ENCODE measurements at places on chromosomes 3 and 15.

GRCh38 chr3:111385971-111386495 lies 156.0 kb upstream of the CD96 start:
- DNase-seq, result no peak

DNA sequence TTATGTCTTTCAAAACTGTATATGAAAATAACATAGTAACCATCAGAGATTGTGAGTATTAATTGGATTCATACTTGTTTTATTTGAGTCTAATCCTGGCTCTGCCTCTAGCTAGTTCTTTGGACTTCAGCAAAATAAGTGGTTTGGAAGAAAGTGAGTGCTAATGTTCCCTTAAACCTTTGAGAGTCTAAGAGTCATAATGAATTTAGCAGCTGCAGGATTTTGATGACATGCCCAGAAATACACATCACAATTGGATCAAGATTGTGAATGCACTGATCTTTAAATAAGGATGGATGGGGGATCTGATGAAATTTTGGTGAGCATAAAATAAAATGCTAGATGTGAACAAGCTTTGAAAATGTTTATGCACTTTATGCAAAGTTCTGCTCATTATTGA lies 79.9 kb upstream of the FAM98B start:
- DNase-seq, result no peak

DNA sequence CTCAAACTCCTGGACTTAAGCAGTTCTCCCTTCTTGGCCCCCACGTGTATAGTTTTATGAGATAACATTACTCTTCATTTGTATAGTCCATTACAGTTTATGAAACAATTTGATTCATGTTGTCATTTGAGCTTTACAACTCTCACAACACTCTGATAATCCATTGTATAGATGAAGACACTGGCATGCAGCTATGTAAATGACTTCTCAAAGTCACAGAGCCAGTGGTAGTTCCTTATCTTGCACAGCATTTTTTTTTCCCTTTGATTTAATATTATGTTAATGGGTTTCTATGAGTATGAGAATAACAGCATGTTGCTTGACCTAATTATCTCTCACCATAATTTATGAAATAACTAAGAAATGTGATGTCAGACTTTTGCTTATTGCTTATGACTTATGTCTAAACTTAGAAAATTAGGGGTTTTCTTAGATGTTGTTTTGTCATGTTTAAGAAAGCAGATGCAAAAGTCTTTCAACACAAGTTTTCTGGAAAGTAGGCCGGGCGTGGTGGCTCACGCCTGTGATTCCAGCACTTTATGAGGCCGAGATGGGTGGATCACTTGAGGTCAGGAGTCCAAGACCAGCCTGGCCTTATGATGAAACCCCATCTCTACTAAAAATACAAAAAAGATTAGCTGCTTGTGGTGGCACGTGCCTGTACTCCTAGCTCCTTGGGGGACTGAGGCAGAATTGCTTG lies 13.3 kb downstream of the VPS8 start:
- DNase-seq, result no peak

GRCh38 chr3:31067004-31067403 lies 172.5 kb upstream of the GADL1 start:
- no peak for DNase-seq

- DNase-seq, result no peak
Measured at GRCh38 chr3:84600703-84601225, 358.0 kb upstream of the CADM2 start.

DNA sequence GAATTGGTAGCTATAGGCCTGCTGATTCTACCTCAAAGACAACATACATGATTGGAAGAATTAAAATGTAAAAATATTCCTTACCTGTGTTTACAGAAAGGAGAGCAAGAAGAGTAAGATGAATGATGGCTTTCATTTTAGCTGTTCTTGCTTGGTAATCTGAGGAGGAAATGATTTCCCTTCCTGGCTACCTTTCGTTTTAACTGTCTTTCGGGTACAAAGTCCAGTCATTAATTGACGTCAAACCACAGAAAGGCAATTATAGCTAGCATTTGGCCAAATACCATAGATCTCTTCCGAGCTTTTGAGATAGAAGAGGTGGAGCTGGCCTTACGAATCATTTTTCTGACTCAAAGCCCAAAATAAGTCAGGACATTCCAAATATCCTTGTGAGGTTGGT lies at the start of gene MUC13:
MUC13 (minus strand) TSS at position 175 of the 400 bp plus-strand sequence; CDS start at position 136, 39 bp downstream.
- DNase-seq, result no peak

GRCh38 chr15:73683777-73684580 lies at the start of gene CD276:
Gene CD276 (plus strand): TSS chr15:73684383. CDS start chr15:73699640, 15,257 bp downstream.
- no peak for DNase-seq

GRCh38 chr15:27725731-27726130 lies 373.4 kb downstream of the OCA2 start:
- no peak for DNase-seq

- no peak for DNase-seq
Measured at GRCh38 chr15:96097661-96098060, 232.8 kb upstream of the NR2F2 start.

GRCh38 chr3:87206070-87206469 lies 21.0 kb upstream of the CHMP2B start:
- no peak for DNase-seq

GRCh38 chr15:74727727-74728126 lies 2.4 kb upstream of the CYP1A1 start:
- DNase-seq, result no peak

DNA sequence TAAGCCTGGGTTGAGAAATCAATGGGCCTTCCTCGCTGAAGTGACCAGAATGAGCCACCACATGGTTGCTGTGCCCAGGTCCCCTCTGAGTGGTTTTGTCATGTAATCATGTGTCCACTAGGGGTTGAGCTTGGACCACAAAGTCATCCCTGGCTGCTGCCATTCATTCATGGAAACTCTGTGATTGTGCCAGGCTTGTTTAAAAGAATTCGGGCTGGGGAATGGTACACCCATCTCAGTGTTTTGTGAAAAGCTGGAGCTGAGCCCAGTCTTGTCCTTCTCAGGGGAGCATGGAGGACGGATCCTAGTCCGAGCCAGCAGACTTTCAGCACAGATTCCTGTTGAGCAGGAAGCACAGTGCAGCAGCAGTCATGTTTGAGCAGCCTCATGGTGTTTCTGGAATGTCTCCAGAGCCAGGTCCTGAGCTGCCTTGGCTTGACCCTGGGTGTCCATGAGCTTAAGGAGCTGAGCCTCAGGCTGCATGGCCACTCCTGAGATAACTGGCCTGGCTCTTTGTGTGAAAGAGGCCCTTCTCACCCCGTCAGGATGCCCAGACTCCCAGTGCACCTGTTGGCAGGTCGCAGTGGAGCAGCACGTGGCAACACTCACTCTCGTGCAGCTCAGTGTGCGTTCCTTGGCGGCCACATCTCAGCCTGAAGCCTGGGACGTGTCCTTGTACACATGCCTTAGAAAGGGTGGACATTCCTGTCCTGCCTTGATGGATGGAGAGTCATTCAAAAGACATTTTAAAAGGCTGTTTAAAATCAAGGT lies 260.3 kb upstream of the TPM1 start:
- DNase-seq, result no peak

- DNase-seq, result no peak
Measured at GRCh38 chr3:152266221-152266995, 2.3 kb upstream of the MBNL1 start.

GRCh38 chr3:179768080-179768479 lies 115.2 kb downstream of the USP13 start:
- DNase-seq, result no peak
